HCEC 1CT (cell line): ENCODE measurements at places on chromosomes 13 and 19.

GRCh38 chr13:42218576-42218975 is 53.4 kb upstream of the AKAP11 start:
- no peak for DNase-seq

GRCh38 chr19:48368936-48369335 is 4.8 kb downstream of the SYNGR4 start:
- DNase-seq = no peak

- no peak for DNase-seq
These were observed 727.6 kb upstream of the ARGLU1 start for GRCh38 chr13:107295416-107296140.

- no peak for DNase-seq
These were observed 5.5 kb upstream of the PEPD start for GRCh38 chr19:33527125-33527524.

DNA sequence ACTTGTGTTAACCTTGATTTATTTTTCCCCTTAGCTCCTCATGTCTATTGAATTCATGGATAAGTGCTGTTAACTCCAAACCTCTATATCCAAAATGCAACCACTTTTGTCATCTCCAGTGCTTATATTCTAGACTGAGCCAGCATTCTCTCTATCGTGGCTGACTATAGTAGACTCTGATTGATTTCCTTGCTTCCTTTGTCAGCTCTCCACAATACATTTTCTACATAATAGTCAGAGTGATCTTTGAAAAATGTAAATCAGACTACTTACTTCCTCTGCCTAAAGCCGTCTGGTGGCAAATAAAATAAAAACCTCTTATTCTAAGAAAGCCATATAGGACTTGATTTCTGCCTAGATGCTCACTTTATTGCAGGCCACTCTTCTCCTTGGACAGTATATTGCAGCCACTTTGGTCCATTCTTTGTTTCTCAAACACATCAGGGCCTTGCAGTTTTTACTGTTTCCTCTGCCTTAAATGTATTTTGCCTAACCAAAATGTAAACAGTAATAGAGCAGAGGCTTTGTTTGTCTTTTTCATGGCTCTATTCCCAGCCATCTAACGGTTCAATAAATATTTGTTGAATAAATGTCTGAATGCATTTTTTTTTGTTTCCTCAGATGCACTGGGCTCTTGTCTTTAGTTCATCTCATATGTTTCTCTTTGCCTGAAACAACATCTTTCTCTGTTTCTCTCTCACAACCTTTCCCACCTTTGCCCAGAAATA is 243.6 kb upstream of the CSNK1A1L start:
- DNase-seq = no peak

DNA sequence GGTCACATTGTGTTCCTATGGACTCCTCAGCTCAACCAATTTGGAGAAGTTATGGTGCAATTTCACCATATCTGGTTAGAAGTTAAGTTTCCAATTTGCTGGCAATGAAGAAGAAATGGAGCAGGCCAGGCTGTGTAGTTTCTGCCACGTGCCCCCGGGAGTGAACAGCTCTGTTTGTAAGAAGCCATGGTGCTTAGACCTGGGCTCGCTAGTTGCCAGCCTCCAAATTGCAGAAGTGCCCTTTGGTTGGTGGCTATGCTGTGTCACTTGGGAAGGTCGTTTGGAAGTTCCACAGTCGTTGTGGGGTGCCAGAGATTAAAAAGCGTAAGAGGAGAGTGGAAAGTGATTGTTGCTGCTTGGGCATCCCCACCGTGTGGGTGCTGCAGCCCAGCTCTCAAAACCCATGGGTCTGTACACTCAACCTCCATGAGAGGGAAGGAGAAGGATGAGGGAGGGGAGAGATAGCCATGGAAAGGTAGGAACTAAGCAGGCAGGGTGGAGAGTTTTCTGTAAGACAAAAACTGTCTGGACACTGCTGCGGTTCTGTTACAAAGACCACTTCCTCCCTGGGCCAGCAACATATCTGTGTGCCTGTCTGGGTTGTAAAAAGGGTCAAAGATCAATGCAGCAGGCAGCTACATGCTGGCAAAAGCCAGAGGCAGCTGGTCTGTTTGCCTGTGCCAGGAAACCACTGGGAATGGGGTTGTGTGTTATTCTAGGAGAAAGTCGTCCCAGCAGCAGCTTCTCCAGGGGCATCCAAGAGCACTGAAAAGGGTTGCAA is 10.8 kb downstream of the ALOX5AP start:
- no peak for DNase-seq

DNA sequence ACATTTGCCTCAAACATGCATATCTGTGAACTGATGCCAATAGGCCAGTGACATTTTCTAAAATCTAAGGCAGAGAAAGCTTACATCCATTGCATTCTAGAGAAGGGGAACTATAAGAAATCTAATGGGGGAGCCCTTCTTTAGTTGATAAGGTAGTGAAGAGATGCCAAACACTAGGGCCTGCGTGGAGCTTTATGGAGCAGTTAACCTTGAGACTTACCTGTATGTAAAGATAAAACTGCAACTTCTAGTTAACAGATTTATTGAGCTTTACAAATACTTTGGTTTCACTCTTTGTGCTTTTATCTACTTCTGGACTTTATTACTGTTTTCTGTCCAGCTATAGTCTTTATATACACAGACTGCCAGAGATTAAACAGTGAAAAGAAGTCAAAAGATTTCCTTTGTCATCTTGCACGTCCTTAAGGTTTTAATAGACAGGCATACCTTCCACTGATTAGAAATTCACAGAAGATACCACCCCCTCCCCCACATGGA is 457.6 kb downstream of the KLF12 start:
- DNase-seq = no peak

DNA sequence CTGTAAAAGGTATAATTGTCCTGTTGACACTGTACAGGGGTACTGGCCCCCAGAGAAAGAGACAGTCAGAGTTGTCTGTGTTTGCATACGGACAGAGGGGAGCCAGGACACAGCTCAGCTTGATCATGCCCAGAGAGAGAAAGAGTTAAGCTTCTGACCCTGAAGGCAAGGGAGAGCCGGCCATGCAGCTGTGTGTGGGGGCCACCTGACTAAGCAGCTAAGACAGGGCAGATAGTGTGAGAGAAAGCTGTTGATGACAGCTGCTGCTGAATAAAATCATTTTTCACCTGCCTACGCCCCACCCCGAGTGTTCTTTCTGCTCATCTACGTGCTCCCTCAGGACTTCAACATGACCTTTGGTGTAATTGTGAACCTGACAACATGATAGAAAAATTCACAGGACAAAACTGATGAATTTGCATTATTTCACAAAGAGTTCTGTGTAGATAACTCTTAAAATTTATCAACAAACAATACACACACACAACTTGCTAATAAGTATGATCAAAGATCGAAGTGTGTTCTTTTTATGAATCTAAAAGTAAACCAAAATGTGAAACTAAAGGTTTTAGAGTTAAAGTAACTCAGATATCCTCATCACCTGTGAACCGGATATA is 1294.3 kb upstream of the ATXN8OS start:
- DNase-seq = no peak
